ENCODE measurements at places on chromosomes 1 and 21.

GRCh38 chr21:35370071-35370470 is 321.0 kb upstream of the RUNX1 start:
- no peak for DNase-seq

- no peak for DNase-seq
These were observed 1.8 kb downstream of the OR10J1 start for GRCh38 chr1:159441360-159441759.

DNA sequence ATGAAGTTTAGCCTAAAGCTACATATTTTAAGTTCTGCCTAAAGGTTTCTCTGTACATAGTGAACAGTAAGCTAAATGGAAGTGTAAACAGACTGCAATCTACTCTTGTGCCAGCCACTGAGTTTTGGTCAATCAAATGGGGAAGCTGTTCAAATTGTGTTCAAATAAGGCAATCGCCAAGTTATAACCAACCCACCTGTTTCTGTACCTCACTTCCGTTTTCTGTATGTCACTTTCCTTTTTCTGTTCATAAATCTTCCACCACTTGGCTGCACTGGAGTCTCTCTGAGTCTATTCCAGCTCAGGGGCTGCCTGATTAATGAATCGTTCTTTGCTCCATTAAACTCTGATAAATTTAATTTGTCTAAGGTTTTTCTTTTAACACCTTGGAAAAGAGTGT is 10.8 kb upstream of the THEM4 start:
- DNase-seq = no peak

DNA sequence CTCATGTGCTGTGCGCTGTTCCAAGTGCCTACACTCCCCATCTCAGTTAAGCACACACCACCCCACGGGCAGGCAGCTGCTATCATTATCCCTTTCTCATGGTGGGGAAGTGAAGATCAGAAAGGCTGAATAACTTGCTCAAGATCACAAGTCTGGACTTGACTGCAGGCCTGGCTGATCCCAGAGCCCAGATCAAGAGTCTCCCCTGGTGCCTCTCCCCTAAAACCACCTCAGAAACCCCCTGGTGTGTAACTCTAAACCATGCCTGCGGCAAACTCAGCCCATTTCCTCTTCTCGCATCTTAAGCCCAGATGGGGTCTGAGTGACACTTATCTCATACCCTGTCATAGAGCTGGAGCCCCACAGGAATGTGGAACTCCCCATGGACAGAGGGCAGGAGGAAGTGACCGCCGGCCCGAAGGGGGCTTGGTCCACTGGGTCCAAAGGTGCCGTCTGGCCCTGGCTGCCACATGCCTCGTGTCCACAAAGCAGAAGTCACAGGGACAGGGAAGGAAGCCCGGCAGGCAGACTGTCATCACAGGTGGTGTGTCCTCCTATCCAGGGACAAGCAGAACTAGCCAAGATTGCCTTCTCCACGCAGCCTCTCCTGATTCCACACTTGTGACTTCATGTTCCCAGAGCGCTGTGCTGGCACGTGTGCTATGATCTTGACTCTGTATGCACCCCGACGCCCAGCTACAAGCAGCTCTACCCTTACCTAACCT is 92.1 kb downstream of the SYF2 start:
- DNase-seq = peak; percentile 31

DNA sequence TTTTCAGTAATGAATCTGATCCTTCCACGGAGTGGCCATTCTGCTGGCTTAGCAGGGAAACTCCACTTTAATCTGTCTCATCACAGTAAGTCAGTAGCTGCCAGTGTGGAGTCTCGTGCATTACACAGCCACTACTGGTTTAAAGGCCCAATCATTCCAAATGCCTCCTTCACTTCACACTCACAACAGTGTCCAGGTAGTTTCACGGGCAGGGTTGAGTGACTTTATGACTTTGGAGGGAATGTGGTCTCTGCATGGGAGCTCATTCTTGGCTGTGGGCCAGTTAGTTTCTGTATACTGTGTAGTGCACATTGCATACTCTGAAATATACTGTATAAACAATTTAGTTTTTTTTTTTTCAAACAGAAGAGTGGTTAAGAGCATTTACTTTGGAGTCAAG is 34.6 kb upstream of the C1orf87 start:
- no peak for DNase-seq

- DNase-seq = no peak
These were observed 86.4 kb downstream of the MIS18A start for GRCh38 chr21:32192291-32193097.

- DNase-seq = no peak
These were observed 53.7 kb downstream of the DPYD start for GRCh38 chr1:97867127-97867526.

DNA sequence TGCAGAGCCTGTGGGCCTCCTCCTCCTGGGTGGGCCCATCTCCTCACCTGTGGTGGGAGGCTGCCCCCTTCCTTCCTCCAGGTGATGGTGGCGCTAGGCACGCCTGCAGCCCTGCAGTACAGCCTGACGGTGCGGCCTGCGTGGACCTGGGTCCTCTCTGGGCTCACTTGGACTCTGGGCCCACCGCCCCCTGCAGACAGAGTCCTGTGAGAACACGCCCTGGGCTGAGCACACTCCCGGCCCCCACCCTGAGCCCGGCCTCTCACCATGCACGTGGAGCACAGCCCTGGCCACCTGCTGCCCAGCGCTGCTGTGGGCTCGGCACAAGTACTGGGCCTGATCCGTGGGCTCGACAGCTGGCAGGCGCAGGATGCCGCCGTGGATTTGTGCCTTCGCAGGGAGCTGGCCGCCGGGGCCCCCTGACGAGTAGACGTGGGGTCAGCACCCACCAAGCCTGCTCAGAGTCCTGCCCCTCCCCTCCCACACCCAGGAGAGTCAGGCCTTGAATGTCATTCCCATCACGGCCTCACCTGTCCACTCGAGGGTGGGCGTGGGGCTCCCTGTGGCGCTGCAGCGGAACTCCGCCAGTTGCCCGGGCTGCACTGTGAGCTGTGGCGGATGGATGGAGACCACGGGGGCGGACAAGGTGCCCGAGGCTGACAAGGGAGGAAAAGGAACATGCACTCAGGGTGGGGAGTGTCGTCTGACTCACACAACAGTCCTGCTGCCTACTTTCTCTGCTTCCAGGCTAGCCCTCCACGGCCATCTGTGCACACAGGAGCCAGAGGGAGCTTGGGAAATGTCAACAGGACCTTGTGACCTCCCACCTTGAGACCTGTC is 43.4 kb downstream of the LDLRAD2 start:
- no peak for DNase-seq

DNA sequence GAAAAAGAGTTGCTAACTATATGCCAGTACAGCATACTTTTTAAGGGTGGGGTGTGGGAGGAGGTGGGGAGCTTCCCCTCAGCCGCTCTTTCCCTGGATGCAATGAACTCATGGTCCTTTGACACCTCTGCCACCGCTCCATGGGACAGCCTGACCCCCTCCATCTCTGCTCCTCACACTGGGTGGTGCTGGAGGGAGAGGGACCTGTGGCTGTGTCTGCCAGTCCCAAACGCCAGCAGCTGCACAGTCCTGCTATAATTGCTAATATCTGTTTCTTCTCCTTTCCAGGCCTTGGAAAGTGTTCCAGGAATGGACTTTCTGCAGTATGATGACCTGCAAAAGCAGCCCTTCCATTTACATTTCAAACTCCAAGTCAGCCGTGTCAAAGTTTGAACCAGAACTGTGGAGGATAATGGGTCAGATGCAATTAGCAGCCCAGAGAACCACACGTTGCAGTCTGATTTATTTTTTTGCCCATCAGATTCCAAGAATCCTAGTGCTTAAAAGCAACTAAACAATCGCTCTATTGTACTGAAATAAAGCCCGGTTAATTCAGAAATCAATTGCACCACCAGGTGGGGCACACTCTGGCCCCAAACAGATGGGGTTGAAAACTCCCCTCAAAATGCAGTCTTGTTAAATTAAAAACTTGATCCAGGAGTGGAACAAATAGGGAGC is 160.7 kb upstream of the LMO4 start:
- DNase-seq = no peak

DNA sequence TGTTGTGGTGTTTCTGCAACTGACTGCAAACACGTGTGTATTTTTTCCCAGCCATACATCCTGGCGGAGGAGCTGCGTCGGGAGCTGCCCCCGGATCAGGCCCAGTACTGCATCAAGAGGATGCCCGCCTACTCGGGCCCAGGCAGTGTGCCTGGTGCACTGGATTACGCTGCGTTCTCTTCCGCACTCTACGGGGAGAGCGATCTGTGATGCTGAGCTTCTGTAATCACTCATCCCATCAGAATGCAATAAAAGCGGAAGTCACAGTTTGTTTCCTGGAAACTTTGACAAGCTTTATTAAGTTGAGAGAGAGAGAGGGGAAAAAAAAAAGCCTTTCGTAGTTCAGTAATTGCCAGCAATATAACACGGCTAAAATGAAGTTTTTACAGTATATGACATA is 32.7 kb upstream of the MTR start:
- no peak for DNase-seq

GRCh38 chr1:7707527-7707926 is 63.6 kb upstream of the VAMP3 start:
- DNase-seq = peak; percentile 6

DNA sequence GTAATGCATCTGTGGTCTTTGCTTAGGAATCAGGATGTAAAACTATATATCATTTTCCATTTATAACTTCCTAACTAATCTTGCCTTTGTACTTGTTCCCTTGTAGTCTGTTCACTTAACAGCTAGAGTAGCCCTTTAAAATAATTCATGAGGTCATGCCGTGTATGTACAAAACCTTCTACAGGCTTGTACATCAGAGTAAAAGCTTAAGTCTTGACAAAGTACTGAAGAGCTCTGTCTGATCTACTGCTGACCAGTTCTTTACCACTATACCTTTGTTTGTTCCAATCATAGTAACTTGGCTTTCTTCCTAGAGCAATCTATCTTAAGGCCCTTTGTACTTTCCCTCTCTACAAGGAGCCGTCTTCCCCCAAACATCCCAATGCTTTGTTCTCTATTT is 90.7 kb upstream of the KIAA1614 start:
- no peak for DNase-seq

DNA sequence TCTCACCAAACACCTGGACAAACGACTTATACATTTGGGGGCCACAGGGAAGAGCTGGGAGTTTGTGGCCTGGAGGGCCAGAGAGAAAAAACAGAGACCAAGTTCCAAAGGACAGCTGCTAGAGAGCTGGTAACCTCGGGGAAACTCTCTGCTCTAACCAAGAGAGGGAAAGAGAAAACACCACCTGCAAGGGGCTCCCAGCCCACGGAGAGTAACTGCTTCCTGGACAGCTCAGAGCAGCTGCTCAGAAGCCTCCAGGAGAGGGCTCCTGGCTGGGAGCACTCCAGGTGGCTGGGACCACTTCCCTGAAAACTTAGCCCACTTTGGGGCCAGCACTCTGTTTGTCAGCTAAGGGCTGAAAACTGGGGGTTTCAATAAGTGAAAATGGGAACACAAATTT is 154.8 kb upstream of the GRIK3 start:
- DNase-seq = no peak

GRCh38 chr1:200699871-200700270 is 30.2 kb upstream of the DDX59 start:
- DNase-seq = no peak

- no peak for DNase-seq
These were observed 79.9 kb downstream of the OBSCN start for GRCh38 chr1:228287541-228288425.

DNA sequence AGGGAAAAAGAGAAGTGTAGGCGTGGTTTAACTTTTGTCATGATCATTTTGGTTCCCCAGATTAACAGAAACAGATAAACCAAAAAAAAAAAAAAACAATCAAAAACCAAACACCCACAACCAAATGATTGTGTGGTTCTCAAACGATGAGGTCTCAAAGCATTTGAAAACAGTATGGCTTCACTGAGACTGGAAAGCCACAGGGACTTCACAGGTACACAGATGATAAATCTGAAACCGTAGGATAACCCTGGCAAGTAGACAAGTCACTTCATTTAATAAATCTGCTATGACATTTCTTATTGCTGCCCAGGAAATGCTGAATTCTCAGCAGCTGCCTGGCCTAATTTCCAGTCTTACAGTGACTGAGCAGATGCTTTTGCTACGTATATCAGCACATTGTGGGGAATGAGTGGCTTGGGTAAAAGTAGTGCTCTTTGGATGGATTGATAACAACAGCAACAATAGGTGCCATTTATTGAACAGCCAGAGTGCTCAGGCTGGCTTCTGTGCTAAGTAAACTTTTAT is 6.1 kb downstream of the ST6GALNAC3 start:
- DNase-seq = no peak

GRCh38 chr1:233010146-233010545 is 59.7 kb downstream of the NTPCR start:
- DNase-seq = no peak
